Osteocyte (in vitro differentiated cells): ENCODE measurements at places on chromosomes 12 and 14. TPM values are rescaled to one million over a fixed set of nuclear protein-coding genes. Genes with fewer than 3 reads are reported as not detected.

The PTPRQ gene
- total RNA-seq: 0.13 and 0.35 TPM in 2 replicates

The LYZ gene
- total RNA-seq: 0.21 TPM in 1 of 2 replicates, not detected in the other

The RASSF8 gene
- total RNA-seq: 69.0 and 74.3 TPM in 2 replicates

The CEBPE gene
- total RNA-seq: not detected in 2 replicates

DNA sequence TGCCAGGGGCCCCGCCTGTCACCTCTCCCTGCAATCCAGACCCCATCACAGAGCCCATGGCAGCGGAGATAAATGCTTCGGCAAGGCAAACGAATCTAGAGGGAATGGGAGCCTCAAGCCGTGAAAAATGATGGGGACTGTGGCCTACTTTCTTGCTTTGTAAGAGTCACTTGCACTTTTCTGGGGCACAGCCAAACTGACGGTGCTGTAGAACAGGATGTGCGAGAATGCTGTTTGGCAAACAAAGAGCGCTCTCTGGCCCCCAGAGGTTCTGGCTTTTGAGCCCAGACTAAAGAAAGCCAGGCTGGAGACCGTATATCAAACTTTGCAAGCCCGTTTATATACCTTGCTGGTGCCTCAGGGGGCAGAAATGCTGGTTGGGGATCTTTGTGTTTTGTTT is 108.7 kb downstream of the CACNA1C start:
- DNase-seq: no peak

- DNase-seq: no peak
Measured at GRCh38 chr12:120586206-120586605, 5.0 kb upstream of the POP5 start.

DNA sequence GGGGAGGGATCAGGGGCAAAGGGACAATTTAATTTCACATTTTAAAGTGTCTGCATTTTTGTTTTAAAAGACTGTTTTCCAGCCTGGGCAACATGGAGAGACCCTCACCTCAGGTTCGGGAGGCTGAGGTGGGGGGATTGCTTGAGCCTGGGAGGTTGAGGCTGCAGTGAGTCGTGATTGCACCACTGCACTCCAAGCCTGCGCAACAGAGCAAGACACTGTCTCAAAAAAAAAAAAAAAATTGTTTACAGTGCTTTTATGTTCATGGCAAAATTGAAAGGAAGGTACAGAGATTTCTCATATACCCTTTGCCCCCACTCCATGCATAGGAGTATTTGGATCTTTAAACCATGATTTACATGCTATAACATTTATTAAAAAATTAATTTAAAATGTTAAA is 16.4 kb upstream of the HVCN1 start:
- DNase-seq: no peak

DNA sequence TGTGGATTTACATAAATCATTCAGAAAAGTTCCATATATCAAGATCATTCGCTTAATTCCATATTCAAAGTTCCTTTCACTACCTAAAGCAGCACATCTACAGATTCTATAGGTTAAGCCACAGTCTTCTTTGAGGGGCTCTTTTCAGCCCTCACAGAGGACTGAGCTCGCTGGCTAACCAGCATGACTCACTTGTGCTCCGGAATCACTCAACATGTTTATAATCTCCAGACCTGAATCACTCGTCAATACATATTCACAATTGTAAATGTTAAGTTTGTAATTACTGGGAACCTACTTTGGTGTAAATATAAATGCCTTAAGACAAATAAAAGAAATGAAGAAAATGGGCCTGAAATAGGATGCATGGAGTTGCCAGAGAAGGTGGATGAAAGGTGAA is 315.7 kb downstream of the TMEM132D start:
- DNase-seq: no peak

DNA sequence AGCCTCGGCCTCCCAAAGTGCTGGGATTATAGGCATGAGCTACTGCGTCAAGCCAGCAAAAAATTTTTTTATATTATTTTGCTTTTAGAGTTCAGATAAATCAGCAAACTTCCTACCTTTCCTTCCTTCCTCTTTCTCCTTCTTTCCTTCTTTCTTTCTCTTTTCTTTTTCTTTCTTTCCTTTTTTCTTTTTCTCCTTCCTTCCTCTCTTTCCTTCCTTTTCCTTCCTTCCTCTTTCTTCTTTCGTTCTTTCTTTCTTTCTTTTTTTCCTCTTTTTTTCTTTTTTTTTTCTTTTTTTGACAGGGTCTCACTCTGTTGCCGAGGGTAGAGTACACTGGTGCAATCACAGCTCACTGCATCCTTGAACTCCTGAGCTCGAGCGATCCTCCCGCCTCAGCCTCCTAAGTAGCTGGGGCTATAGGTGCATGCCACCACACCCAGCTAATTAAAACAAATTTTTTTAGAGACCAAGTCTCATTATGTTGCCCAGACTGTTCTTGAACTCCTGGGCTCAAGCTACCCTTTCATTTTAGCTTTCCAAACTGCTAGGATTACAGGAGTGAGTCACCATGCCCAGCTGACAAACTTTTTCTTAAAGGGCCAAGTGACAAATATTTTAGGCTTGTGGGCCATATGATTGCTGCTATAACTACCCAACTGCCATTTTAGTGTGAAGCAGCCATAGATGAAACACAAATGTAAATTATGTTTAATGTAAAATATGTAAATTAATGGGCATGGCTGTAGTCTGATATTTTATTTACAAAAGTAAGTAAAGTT is 7.1 kb upstream of the WASHC4 start:
- DNase-seq: no peak

DNA sequence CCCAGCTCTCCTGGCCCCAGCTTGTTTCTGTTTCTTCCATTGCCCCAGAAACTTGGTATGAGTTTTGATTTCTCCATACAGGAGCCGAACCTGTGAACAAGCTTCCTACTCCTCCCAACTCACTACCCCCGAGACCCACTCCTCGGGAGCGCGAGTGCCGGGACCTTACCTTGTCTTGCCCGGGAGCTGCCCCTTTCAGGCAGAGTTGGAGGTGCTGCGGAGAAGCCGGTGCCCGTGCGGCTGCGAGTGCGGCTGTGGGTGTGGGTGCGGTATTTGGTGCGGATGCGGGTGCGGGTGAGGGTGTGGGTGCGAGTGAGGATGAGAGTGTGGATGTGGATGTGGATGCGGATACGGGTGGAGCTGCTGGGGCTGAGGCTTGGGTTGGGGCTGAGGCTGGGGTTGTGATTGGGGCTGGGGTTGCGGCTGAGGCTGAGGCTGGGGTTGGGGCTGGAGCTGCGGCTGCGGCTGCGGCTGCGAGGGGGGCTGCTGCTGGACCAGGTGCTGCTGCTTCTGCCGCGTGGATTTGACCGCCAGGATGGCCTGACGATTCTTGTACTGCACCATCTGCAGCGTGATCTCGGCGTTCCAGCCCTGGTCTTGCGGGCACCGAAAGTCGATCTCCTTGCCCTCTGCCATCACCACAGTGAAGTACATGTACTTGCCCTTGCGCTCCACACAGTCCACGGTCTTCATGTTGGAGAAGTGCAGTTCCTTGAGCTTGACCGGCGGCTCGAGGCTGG is 1.1 kb downstream of the PHLDA1 start:
- DNase-seq: no peak

DNA sequence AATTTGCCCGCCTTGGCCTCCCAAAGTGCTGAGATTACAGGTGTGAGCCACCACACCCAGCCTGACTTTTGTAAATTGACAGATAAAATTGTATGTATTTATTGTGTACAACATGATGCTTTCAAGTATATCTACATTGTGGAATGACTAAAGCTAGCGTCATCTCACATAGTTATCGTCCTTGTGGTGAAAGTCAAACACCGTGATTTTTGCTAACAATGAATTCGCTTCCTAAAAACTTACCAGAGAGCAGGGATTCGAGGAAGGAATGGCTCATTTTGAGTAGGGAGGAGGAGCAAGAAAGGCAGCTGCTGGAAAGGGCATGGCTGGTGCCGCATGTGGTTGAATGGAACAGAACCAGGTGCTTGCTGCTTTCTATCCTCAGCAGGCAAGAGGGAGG is 85.4 kb downstream of the LGMN start:
- DNase-seq: no peak

GRCh38 chr12:75305412-75306332 is 24.5 kb downstream of the CAPS2 start:
- DNase-seq: no peak

DNA sequence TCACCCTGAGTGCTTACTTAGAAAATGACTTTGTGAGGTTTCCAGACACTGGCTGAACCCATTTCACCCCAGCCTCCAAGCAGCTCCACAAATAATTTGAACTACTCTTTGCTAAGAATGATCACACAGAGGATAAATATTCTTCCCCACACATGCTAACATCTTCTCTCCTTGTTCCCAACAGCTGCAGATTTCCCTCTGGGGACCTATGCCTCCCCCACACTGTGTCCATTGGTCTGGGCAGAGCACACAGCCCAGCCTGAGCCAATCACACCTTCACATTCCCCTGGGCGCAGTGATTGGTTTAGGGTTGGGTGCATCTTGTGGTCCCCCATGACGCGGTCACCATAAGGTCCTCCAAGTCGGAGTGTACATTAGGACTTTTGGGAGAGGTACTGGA is 6.9 kb downstream of the SDR9C7 start:
- no peak for DNase-seq

DNA sequence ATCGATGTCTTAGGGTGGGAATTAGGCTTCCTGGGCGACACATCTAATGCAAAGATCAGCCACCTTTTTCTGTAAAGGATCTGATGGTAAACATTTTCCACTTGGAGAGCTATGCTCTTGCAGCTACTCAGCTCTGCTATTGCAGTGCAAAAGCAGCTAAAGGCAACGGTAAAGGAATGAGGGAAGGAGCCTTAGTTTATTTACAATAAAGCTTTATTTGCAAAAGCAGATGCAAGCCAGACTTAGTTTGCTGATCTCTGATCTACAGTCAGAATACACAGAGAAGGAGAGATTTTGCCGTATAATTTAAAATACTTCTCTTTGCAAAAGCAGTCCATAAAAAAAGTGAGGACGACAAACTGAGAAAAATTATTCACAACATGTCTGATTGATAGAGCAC is 3.2 kb downstream of the TCL1B start:
- no peak for DNase-seq

GRCh38 chr12:84585776-84586395 is 326.7 kb downstream of the SLC6A15 start:
- DNase-seq: no peak

GRCh38 chr12:31300783-31301182 is 25.2 kb downstream of the SINHCAF start:
- DNase-seq: no peak

GRCh38 chr14:103503296-103503695 is 19.3 kb downstream of the CKB start:
- no peak for DNase-seq

DNA sequence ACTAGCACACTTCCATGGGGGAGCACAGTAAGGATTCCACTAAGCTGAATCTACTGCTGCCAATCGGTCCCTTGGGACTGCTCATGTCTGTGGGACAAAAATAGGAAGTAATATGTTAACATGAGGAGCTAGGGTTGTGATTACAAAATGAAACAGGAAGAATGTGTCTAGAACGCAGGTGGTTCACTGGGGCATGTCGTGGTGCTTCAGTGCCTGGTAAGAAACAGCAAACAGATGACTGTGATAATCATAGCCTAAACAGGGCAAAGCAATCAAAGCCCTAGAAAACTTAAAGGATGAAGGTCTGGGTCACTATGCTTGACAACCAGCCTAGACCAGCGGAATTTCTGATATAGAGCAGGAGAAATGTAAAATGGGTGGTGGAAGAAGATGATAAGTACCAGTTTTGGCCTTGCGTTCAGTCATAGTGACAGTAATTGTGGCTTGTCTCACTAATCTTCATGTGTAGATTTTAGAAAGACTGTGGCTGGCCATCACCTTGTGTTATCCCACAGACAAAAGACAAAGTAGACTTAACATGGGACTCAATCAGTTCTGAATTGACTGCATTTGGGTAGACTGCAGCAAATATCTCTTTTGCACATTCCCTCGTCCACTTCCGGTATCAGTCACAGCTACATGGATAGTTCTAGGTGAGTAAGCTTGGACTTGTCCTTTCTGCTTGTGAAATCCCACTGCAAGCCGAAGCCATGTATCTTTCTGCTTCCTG is 51.4 kb downstream of the WASHC3 start:
- no peak for DNase-seq
